ENCODE measurements at places on chromosomes 6 and 20.
A peak's percentile ranks its signal among the peaks of the same experiment; 100 is the strongest.

GRCh38 chr20:53578492-53579222 is 15.0 kb downstream of the ZNF217 start:
- DNase-seq: peak; percentile 88

GRCh38 chr20:16100767-16101166 is 472.5 kb downstream of the KIF16B start:
- DNase-seq: no peak

DNA sequence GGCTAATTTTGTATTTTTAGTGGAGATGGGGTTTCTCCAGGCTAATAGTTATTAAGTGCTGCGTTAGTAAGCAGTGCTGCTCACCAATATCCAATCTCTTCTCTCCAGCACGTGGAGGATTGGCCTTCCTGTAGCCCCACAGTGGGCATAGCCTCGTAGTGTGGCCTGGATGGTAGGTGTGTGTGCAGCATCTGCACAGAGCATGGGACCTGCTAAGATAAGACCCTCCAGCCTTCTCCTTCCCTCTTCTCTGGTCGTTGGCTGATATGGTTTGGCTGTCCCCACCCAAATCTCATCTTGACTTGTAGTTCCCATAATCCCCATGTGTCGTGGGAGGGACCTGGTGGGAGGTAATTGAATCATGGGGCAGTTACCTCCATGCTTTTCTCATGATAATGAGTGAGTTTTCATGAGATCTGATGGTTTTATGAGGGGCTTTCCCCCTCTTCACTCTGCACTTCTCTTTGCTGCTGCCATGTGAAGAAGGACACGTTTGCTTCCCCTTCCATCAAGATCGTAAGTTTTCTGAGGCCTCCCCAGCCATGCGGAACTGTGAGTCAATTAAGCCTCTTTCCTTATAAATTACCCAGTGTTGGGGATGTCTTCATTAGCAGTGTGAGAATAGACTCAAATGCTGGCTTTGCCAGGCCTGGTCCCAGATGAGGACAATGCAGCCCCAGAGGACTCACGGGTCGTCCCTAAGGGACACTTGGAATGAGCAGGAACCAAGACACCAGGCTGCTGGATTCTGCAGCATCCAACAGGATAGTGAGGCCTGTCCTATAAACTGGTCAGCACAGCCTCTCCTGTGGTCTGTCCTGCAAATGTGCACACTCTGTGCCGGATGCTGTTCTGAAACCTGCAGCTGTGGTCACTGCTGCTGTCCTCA is 63.4 kb upstream of the AFDN start:
- DNase-seq: no peak

- DNase-seq: peak; percentile 94
These were observed 59.7 kb upstream of the EEF1A1 start for GRCh38 chr6:73580247-73581149.

DNA sequence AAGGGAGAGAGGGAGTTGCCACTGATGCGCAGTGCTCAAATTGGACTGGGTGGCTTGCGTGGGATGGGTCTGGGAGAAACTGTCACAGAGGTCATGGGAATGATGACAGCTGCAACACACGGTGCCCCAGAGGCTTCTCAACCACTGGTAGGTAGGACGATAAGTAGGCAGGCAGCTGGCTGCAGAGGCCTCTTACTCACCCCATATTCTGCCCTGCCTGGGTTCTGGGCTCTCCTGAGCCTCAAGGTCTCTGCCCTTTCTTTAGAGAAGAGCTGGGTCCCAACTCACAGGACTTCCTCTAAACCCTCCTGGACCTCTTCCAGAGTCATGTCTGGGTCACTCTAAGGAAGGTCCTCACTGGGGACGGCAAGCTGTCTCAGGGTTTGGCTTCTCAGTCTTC is 37.2 kb upstream of the RNF24 start:
- no peak for DNase-seq

GRCh38 chr6:74259981-74260380 is 564.0 kb downstream of the CD109 start:
- DNase-seq: no peak

DNA sequence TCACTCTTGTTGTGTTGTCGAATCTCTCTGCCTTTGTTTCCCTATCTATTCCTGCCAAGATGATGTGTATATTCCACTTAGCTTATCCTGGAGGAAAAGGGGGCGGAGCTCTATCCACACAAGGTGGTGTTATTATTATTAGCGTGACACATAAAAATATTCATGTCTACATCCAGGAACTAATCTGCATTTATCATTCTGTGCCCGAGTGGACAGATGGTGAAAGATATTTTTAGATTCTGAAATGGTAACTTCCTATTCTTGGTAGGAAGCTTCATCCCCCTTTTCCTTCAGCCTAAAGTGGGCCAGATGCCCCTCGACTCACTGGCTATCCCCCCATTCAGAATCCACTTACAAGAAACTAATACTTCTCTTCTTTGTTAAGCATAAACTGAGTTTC is 2.0 kb downstream of the XKR7 start:
- no peak for DNase-seq

DNA sequence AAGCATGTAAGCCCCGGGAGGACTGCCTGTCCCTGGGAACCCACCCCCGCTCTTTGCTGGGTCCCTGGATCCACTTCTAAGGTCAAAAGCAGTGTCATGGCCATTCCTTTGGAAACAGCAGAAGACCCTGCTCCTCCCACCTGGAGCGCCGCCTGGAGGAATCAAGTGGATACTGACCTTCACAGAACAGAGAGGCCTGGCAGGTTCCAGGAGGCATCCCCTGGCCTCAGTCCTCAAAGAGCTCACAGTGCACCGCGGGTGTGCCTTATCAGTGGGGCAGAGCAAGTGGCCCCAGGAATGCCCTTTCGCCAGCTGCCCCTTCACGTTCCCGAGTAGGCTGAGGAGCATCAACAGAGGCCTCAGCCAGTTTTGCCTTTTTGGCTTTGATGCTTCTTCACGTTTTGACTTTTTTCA is 11.1 kb upstream of the SLC4A11 start:
- no peak for DNase-seq

DNA sequence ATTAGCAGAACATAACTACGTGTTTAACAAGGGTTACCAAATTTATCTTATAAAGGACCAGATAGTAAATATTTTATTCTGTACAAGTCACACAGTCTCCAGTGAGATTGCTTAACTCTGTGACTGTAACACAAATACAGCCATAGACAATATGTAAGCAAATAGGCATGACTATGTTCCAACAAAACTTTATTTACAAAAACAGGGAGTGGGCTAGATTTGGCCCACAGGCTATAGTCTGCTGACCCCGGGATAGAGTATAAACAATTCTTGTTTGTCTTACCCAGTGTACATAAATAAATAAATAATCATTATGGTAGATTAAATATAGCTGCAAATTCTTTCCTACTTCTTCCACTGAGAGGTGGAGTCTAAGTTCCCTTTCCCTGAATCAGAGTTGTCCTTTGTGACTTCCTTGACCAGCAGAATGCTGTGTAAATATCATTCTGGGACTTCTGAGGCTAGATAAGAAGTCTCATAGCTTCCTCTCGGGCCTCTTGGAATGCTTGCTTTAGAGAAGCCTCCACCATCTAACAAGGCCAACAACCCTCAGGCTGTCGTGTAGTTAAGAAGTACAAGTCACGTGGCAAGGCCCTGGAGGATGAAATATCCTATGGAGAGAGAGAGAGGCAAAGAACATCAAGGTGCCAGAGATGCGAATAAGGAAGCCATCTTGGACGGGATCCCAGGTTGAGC is 59.1 kb upstream of the TMEM244 start:
- peak; percentile 3 for DNase-seq

Measured in LoVo (cell line).